8988T (cell line): ENCODE measurements at places on chromosomes 5 and 9.
A peak's percentile ranks its signal among the peaks of the same experiment; 100 is the strongest.

- no peak for DNase-seq
Measured at GRCh38 chr9:91220021-91220420, 141.7 kb downstream of the AUH start.

- DNase-seq: no peak
Measured at GRCh38 chr9:7298123-7298522, 501.5 kb downstream of the DMAC1 start.

GRCh38 chr5:116032991-116033390, 719 bp downstream of the ARL14EPL start:
- DNase-seq: no peak

DNA sequence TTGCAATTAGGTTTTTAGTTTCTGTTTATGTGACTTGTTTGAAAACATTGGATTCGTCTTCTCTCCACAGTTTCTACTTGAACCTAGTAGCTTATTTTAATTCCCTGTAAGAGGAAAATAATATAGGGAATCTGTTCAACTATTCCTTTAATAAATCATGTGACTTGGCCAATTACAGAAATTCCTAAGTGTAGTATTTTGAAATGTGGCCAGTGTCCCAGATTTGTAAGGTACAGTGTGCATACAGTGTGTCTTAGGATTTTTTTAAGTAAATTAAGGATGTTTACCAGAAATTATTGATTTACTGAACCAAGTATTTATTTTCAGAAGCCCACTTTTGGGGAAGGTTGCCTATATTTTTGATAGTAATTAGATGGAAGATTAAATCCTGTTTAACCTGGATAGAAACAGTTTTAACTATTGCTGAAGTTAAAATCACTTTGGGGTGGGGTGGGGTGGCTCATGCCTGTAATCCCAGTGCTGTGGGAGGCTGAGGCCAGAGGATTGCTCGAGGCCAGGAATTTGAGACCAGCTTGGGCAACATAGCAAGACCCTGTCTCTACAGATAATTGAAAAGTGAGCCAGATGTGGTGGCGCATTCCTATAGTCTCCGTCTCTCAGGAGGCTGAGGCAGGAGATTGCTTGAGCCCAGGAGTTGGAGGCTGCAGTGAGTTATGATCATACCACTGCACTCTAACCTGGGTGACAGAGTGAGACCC, 36.9 kb downstream of the G3BP1 start:
- DNase-seq: no peak

DNA sequence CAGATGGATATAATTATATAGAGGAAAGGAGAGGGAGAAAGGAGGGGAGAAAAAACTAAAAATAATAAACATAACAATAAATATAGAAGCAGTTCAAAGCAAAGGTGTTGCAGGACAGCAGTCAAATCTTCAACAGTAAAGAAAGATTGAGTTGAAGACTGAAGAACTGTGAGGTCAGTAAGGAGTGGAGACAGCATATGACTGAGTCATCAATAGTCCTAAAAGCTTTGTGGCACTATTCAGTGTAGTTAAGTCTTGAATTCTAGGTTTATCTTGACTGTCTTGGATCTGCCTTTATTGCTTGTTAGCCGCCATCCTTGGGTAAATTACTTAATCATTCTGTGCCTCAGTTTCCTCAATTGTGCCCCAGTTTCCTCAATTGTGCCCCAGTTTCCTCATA, 137.0 kb downstream of the MRPS30 start:
- DNase-seq: no peak

GRCh38 chr9:121689461-121690157, 38.2 kb downstream of the DAB2IP start:
- DNase-seq: no peak

- peak; percentile 58 for DNase-seq
Measured at GRCh38 chr5:93582677-93583438, at the start of gene NR2F1. Gene NR2F1, plus strand, starts transcription at chr5:93583222. Its CDS starts 1,802 bp downstream, at chr5:93585024.
